Pancreas (tissue), 10 donors: ENCODE measurements at places on chromosomes 16 and 17.

GRCh38 chr16:12395268-12395667 is 408.4 kb downstream of the CPPED1 start:
- H3K36me3 ChIP-seq, result no peaks in the 10 kb centered on the region
- DNase-seq, result no peak
- no peak overlapping the region for H3K4me3 ChIP-seq
- H3K27ac ChIP-seq, result no peak overlapping the region
- no peaks in the 10 kb centered on the region for H3K4me1 ChIP-seq
- H3K27me3 ChIP-seq, result no peaks in the 10 kb centered on the region

GRCh38 chr16:81900014-81900413 is 111.3 kb downstream of the SDR42E1 start:
- no peak overlapping the region for H3K4me3 ChIP-seq
- no peak overlapping the region for H3K27ac ChIP-seq
- no peaks in the 10 kb centered on the region for H3K36me3 ChIP-seq
- no peak for DNase-seq
- H3K27me3 ChIP-seq, result no peaks in the 10 kb centered on the region
- no peaks in the 10 kb centered on the region for H3K4me1 ChIP-seq

DNA sequence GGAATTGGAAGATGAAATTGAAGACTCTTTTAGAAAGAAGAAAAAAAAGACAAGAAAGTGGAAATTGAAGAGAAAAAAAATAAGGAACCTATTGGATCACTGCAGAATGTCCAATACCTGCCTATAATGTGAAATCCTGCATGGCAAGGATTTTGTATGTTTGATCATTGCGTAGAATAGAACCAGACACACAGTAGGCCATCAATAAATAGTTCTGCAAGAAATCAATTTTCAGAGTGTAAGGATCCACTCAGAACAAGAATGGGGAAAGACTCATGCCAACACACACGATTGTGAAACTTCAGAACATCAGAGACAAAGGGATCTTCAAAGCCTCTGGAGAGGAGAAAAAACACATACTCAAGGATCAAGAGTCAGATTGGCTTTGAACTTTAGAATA is 39.7 kb upstream of the DHX40 start:
- DNase-seq, result no peak
- H3K27me3 ChIP-seq, result no peaks in the 10 kb centered on the region
- no peaks in the 10 kb centered on the region for H3K36me3 ChIP-seq
- H3K4me3 ChIP-seq, result no peak overlapping the region
- H3K27ac ChIP-seq, result no peak overlapping the region

- no peaks in the 10 kb centered on the region for H3K27me3 ChIP-seq
- no peaks in the 10 kb centered on the region for H3K36me3 ChIP-seq
- no peak overlapping the region for H3K4me3 ChIP-seq
Observed at GRCh38 chr17:81815646-81815986, 11.7 kb downstream of the GCGR start.

DNA sequence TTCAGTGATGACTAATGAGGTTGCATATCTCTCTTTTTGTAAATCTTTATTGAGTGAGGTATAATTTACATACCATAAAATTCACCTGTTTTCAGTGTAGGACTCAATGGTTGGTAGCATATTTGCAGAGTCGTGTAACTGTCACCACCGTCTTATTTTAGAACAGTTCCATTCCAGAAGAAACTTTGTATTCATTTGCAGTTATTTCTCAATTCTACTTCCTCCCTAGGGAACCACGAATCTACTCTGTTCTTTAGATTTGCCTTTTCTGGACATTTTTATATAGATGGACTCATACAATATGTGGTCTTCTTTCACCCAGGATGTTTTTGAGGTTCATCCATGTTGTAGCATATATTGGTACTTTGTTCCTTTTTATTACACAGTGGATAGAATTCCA is 3.7 kb downstream of the FTO start:
- DNase-seq, result no peak
- no peak overlapping the region for H3K27ac ChIP-seq
- no peaks in the 10 kb centered on the region for H3K36me3 ChIP-seq
